ENCODE measurements at places on chromosomes 7 and 10. TPM values are rescaled to one million over a fixed set of nuclear protein-coding genes. Genes with fewer than 3 reads are reported as not detected.

DNA sequence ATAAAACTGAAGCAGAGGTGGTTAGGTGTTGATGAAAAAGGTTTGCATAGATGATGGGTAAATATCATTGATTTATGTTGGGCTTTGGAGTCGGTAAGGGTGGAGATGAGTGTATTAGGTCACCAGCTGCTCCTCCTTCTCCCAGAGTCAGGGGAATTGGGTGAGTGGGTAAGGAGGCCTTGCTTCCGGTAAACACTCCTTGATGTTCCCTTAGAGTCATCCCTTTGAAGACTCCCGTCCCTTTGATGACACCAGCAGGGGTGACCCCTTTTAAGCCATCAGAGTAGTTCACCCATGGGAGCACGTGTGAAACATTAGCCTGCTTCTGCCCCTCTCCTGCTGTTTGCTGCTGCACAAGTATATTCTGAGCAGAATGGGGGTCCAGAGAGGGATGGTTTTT is 92.2 kb upstream of the DKK1 start:
- peak; percentile 52 for DNase-seq

GRCh38 chr10:13352519-13352918 is 4.4 kb upstream of the SEPHS1 start:
- DNase-seq = no peak

DNA sequence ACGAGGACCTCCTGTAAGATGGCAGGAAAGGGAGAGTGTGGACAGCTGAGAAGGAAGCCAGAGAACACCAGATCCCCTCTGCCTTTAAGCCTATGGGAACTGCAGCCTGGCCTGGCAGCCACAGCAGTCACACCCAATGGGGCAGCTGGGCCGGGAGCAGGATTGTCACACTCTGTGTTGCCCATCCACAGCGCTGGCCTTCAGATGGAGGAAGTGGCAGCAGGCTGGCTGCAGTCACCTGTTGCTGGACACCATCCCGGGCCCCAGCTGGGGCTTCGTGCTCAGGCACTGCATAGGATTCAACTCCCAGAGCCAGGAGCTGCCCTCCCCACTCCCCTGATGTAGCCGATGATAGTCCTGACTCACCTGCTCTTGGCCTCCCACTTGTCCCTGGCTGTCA is 114.4 kb downstream of the COL13A1 start:
- no peak for DNase-seq

- DNase-seq = no peak
Observed at GRCh38 chr10:109987452-109988211, 20.2 kb upstream of the ADD3 start.

DNA sequence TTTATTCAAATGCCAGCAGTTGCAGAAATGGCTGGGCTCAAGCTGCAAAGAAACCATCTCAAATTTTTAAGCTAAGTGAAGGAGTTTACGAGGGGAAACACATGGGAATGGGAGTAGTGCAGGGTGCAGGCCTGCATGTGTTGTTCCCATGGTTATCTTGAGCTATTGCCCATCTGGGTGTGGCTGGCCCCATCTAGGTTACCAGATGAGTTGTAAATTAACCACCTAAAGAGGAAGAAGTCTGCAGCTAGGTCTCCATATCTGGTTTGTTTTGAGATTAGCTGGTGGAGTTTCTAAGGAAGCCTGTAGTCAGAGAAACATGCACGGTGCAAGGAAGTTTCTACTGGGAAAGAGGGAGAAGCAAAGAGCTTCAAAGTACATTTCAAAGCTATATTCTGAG is 23.3 kb upstream of the STEAP2 start:
- DNase-seq = no peak

HTR5A gene
- 0.20 TPM for total RNA-seq

TMEM26 gene
- total RNA-seq = not detected

NKX1-2 gene
- 0.59 TPM for total RNA-seq

LHFPL3 gene
- not detected for total RNA-seq

All from glutamatergic neuron (in vitro differentiated cells).